CD4-positive, alpha-beta T cell treated with Interleukin-4 for 4 hours (primary cell): ENCODE measurements at places on chromosomes 4 and X.

GRCh38 chr4:140904904-140905303, 148.7 kb upstream of the TBC1D9 start:
- DNase-seq = no peak

GRCh38 chrX:10381193-10381592, 224.4 kb downstream of the CLCN4 start:
- no peak for DNase-seq

GRCh38 chrX:83916525-83916924, 55.6 kb downstream of the CYLC1 start:
- DNase-seq = no peak

DNA sequence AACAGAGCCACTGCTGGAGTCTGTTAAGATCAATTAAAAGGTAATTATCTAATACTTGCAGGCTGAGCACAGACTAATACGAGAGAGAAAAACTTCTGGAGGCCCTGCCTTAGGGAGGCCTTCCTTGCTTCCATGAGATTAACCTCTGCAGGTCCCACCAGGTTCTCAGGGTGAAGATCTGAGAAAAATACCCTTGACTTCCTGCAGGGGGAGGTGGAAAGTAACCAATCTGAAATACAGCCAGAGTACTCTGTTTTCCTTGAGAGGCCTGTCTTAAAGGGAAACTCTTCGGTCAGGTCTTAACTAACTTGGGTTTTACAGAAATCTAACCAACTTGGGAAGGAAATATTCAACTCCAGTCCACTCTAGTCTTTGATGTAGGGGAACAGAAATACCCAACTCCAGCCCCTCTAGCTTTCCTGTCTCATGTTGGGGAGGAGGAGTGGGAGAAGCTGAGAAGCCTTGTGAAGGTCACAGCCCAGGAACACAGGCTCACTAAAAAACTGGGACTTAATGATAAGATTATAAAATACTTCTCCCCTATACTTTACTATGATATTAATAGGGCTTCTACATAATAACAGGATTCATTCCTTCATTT, 77.1 kb downstream of the TBCK start:
- DNase-seq = peak; percentile 3

- DNase-seq = no peak
These were observed 63.7 kb upstream of the PDGFRA start for GRCh38 chr4:54165438-54165837.

- no peak for DNase-seq
These were observed 2.1 kb upstream of the DHRSX start for GRCh38 chrX:2502668-2503519.

DNA sequence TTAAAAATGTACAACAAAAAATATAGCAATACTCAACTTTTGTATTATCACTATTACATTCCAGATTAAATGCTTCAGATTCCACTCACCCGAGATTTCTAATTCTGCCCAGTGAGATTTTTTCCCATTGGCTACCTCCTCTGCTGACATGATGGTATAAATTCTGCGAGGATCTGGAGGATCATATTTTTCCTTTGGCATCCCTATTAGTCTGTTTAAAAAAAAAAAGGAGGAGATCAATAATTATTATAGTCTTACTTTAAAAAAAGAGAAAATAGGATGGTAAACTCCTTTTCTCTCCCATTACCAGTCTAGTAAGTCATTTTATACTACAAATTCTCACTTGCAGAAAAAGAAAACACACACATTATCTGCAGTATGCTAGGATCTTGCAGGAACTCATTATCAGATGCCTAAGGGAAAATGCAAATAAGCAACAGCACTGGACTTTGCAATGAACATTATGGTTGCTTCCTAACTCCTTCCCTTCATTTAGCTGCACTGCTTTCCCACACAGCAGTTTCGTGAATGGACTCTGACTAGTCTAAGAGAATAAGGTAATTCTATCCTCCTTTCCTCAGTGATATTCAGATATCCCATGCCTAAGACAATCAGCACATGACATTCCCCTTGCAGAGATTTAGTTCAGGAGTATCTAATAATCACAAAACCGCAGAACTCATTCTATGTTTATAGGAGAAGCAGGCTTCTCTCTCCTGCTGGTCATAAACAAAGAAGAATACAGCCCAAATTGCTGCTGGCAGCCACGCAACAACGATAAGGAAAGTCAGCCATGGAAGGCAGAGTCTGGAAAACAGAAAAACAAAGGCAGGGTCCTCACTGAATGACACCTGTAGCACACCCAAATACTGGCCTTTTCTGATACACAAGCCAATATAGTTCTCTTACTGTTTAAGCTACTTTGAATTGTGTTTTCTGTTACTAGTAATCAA, 42.7 kb downstream of the CNOT6L start:
- DNase-seq = no peak

GRCh38 chrX:27619975-27620374, 29.8 kb downstream of the DCAF8L2 start:
- no peak for DNase-seq

- no peak for DNase-seq
These were observed 48.6 kb upstream of the RASSF6 start for GRCh38 chr4:73668782-73669201.

- DNase-seq = no peak
These were observed 162.5 kb upstream of the RASGEF1B start for GRCh38 chr4:81634165-81634564.

- DNase-seq = no peak
These were observed 18.5 kb downstream of the TENM3 start for GRCh38 chr4:182261651-182262223.

DNA sequence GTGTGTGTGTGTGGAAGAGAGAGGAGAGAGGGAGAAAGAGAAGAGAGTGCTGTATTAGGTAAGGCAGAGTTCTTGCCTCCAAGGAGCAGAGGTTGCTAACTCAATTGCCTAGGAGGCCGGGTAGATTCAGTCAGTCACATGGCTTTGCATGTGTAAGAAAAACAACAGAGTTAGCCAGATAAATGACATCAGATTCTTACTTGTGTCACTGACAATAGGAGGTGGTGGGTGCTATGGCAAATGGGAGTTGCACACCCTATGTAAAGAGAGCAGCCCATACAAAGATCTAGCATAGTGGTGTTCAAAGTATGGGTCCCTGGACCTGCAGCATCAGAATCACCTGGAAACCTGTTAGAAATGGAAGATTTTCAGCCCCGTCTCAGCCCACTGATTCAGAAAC, 14.4 kb upstream of the PGRMC2 start:
- DNase-seq = no peak

- peak; percentile 8 for DNase-seq
These were observed 55.0 kb upstream of the BMP2K start for GRCh38 chr4:78720994-78721677.

- DNase-seq = no peak
These were observed 37.7 kb downstream of the MAOA start for GRCh38 chrX:43693602-43694406.

DNA sequence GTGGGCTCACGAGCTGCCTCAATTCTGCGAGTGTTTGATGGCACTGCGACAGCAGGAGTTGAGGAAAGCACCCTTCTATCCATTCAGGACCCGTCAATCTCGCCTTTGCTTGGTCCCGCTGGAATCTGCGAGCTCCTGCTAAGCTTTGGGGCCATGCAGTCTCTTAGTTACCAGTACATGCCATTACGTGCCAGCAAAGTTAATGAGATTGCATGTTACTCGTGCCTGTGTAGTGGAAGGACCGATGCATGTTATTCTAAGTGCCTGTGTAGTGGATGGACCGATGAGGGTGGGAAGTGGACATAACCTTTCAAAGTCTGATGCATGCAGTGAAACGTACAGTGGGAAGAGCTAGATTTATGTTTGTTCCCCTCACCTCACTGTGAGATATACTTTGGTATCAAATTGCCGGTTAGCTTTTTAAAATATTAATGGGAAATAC, 569 bp downstream of the RPS3A start:
- DNase-seq = no peak

DNA sequence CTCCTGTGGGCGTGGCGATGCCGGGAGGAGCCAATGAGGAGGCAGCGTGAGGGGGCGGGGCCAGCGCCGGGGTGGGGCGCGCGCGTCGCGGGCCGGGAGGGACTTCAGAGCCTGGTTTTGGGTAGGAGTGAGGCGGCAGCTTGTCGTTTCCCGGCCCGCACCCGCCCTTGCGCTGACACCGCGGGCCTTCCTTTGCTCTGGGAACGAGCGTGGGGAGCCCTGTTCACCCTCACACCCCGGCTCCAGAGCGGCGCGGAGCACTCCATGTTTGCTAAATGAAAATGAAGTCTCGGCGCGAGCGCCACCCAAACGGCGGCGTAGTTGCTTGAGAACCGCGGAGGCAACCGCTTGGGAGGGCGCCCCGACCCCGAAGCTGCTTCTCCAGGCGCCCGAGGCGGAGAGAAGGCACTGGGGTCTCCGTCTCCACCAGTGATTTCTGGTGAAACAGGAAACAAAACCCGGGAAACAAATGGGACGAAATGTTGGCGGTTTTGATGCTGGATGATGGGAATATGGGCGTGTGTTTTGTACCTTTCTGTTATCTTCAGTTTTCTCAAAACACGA, 497 bp upstream of the GRPEL1 start:
- no peak for DNase-seq

DNA sequence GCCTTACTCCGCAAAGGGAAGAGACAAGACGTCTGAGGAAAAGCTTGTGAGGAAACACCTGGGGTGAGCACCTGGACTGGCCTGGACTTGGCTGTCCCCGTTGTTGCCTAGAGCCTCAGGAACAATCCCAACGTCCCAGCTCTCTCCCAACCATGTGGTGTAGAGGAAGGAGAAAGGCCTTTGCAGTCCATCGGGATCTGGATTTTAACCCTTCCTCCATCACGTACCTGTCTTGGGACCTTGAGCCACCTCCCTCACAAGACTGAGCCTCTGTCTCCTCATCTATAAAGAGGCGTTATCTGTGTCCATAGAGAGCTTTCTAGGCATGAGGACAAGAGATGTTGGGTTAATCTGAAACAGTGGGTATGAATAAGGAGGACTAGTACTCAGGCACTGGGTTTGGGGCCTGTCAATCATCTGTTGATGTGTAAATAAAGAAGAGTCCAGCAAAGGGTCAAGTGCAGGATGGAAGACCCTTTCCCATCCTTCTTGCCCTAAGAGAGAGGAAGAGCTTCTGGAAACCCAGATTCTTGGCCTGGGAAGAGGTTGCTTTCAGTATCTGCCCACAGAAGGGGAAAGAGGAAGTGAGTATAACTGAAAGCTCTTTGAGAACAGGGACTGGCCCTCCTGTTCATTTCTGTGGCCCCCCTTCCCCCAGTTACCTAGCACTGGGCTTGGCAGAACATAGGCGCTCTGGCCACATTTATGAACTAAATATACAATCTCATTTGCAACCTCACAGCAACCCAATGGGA, 137.1 kb downstream of the PJA1 start:
- no peak for DNase-seq

DNA sequence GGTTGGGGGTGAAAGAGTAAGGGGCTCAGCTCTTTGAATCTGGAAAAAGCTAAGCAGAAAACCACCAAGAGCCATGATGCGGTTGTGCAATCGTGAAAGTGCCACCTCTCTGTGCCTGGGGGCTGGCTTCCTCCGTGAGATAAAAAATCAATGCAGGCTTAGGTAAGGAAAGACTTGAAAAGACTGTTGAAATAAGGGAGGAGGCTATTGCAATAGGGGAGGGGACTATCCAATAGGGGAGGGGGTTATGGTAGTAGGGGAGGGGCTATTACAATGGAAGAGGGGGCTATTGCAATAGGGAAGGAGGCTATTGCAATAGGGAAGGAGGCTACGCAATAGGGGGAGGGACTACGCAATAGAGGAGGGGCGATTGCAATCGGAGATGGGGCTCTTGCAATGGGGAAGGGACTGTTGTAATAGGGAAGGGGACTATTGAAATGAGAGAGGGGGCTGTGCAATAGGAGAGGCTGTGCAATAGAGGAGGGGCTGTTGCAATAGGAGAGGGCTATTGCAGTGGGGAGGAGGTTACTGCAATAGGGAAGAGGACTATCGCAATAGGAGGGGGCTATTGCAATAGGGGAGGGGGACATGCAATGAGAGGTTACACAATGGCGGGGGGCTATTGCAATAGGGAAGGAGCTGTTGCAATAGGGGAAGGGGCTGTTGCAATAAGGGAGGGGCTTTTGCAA, 162.3 kb upstream of the PSAPL1 start:
- no peak for DNase-seq

DNA sequence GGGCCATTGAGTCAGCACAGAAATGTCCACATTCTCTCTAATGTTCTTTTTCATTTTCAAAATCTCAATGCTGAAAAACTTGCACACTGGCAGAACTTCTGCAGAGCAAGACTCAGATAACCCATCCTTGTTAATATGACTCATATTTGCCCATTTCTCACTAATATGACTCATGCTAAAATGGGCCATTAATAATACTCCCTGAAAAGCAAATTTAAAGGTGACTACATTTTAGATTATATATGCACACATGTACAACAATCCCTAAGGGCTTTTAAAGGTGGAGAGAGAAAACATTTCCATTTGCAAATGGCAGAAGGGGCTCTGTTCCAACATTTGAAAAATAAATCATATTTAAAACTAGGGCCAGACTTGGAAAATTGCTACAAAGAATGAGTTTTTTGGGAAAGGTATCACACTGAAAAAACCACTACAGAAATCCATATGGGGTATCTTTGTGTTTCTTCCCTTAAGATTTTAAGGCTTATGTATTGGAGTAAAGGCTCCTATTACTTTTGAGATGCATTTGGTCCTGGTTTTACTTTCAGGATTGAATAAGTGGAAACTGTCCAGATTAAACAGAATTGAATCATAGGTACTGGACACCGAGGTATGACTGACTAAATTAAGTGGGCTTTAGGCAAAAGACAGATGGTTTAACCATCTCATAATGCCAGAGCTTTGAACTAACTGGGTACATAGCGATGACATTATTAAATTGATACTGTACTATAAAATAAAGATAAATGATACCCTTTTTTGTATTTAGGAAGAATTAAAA, 30.0 kb downstream of the TLR2 start:
- no peak for DNase-seq

GRCh38 chr4:74338792-74339333, 26.1 kb upstream of the EREG start:
- DNase-seq = no peak

DNA sequence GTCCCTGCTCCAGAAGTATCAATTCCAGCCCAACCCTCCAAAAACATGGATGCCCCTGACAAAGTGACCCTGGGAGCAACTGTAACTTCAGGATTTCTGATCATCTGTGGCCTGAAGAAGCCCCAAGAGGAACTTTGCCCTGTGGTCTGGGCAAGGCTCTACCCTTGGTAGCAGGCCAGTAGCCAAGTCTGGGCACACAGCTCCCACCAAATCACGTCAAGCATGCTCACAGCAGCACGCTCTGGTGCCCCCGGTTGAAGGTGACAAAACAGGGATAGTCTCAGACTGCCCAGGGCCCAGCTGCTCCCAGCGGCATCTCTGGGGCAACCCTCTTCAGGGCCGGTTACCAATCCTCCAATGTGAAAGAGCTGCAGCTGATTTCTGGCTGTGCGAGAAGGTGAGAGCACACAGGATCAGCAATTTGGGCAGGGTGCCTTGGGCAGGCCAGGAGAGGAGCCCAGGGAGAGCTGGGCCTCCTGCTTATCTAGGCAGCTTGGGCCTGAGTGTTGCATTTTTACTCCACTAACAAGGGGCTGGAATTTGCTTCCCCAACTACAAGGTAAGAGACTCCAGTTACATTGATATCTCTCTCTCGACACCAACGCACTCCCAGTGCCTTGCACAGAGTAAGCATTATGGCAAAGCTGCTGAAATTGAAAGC, 418.1 kb downstream of the BCOR start:
- no peak for DNase-seq
